Small intestine (tissue), 16 donors: ENCODE measurements at places on chromosomes 7 and 10.

- no peak for DNase-seq
Measured at GRCh38 chr10:14296065-14296709, 34.5 kb downstream of the FRMD4A start.

- peak; percentile 17 for DNase-seq
Measured at GRCh38 chr7:26699766-26700165, 164.6 kb downstream of the SKAP2 start.

GRCh38 chr7:149686011-149686410, 87.4 kb downstream of the ZNF467 start:
- no peak for DNase-seq

- DNase-seq = no peak
Measured at GRCh38 chr7:114181280-114181679, 233.3 kb upstream of the FOXP2 start.

DNA sequence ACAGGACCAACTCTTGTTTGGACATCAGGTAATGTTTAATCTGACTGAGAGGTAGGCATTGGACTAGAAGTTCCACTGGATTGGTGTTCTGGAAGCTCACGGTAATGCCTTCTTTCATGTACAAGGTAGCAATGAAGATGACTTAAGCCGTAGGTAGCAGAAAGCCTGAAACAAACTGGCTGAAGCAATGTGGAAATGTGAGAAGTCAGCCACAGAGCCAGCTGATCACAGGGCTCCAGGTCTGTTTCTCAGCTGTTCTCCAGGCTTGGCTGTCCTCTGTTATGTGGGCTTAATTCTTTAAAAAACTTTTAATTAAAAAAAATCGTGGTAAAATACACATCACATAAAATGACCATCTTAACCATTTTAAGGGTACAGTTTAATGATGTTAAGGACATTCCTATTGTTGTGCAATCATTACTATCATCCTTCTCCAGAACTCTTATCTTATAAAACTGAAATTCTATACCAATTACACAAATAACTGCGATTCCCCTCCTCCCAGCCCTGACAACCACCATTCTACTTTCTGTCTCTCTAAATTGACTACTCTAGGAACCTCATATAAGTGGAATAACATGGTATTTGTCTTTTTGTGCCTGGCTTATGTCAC, 101.4 kb upstream of the ZNF32 start:
- no peak for DNase-seq

GRCh38 chr7:50714857-50715256, 67.8 kb downstream of the GRB10 start:
- no peak for DNase-seq

- DNase-seq = peak; percentile 0
Measured at GRCh38 chr7:63789378-63790176, 209.1 kb upstream of the ZNF722 start.

GRCh38 chr10:5891009-5891408, 966 bp downstream of the FBH1 start:
- no peak for DNase-seq

DNA sequence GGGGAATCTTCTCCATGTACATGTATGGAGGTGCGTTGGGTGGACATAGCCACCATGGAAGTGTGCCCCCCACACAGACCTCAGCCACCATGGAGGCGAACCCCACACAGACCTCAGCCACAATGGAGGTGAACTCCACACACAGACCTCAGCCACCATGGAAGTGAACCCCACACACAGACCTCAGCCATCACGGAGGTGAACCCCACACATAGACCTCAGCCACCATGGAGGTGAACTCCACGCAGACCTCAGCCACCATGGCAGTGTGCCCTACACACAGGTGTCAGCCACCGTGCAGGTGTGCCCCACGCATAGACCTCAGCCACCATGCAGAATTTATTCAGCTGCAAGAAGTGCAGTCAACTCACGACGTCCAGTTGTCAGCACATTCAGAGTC, 339.7 kb downstream of the ACTR3B start:
- no peak for DNase-seq

GRCh38 chr10:90096196-90096595, 394.8 kb downstream of the KIF20B start:
- DNase-seq = no peak

DNA sequence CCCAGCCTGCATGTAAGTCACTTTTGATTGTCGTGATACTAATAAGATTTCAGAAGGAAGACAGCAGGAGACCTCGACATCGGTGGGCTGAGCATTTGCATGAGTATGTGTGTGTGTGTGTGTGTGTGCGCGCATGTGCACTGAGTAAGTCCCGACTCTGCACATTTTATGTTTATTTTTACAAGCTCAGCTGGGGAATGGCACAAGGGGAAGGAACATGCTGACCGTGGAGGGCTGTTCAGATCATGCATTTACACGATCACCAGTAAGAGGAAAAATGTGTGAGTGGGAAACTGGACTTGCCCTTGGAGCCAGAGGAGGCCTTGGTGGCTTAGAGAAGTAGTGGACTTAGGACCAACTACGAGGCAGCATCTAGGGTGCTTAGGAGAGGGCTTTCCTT, 41.3 kb downstream of the IL2RA start:
- DNase-seq = no peak

DNA sequence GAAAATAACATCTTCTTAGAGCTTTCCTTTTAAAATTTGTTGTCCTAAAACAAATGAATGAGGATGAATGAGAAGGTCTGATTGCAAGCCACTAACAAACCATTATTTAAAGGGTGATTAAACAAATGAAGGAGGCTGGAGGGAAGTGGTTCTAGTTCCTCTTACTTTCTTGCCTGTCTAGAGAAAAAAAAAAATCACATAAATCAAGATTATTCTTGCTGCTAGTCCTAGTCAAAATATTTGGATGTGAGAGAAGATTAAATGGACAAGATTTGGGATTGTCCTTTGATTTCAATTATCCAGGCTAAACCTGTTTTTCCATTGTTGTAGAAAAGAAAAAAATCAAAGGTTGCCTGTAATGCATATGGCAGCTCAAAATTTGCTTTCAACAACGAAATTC, 3.3 kb downstream of the SKAP2 start:
- no peak for DNase-seq

DNA sequence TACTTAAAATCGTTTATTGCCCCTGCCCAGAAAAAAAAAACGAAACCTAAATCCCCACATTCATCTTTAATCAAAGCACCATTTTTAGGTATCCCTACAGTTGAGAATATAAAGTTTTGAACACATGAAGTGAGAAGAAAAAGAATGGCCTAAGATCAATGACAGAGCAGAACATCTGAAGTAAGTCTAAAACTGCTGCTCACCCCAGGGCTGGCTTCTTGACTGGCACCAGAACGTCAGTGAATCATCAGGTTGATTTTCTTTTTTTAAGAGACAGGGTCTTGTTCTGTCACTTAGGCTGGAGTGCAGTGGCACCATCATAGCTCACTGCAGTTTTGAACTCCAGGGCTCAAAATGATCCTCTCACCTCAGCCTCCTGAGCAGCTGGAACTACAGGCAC, 24.9 kb downstream of the SHTN1 start:
- no peak for DNase-seq

DNA sequence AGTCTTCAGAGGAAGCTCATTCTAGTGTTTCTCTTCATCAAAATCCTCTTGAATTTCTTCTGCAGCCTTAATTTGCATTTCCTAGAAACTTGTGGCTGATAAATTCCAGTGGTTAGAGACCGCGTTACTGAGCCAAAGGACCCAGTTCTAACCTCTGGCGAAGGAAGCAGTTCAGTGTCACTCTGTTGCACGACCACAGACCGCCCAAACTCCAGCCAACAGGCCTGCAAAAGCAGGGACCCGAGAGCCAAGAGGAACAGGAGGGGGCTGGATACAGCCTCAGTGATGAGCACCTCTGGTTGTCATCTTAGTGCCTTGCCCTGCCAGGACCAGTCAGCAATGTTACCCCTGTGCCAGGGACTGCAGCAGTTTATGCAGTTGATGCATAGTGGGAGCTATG, 70.0 kb downstream of the AFAP1L2 start:
- no peak for DNase-seq

- DNase-seq = peak; percentile 58
Measured at GRCh38 chr7:117212969-117213877, 109.6 kb downstream of the WNT2 start.

- DNase-seq = no peak
Measured at GRCh38 chr10:10975647-10976046, 42.0 kb upstream of the CELF2 start.

DNA sequence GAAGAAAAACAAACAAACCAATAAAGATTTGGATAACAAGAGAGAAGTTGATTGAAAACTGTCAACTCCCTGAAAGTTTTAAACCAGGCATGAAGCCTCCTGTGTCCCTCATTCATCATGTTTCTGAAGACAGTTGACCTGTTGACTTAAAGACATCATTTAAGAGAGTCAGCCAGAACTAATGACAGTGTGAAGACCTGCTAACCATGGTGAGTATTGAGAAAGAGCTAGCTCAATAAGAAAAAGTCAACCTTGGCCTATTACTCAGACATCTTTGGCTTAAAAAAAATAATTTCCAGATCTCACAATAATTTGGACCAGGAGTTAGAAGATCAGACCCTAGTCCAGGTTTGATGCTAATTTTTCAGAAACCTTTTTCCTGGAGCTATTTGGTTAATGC, 45.3 kb upstream of the ANKRD1 start:
- DNase-seq = no peak

GRCh38 chr10:58807629-58808022, 295.0 kb downstream of the BICC1 start:
- no peak for DNase-seq

GRCh38 chr7:21108182-21108581, 319.7 kb upstream of the SP4 start:
- peak; percentile 13 for DNase-seq

GRCh38 chr7:124364283-124364682, 331.4 kb upstream of the TMEM229A start:
- DNase-seq = no peak

- no peak for DNase-seq
Measured at GRCh38 chr7:33646166-33646565, 259.2 kb upstream of the BMPER start.

GRCh38 chr7:112398534-112398933, 51.7 kb upstream of the IFRD1 start:
- no peak for DNase-seq

DNA sequence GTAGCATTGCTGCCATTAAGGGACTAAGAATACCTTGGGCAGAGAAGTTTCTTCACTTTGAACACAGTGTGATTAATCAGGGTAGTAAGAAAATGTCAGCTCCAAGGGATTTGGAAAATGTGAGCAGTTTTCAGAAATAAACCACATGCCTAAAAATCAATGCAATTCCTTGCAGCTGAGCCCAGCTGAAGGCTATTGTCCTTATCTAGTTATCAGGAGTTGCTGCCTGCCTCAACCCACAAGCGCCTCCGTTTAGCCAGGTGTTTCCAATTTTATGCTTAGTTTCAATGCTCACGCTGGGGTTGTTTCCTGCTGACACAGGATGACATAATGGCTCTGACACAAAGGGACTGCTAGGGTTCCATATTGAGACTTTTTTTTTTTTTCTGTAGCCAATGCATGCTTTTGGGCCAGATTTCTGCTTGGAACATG, 132.3 kb upstream of the ANK3 start:
- peak; percentile 21 for DNase-seq

DNA sequence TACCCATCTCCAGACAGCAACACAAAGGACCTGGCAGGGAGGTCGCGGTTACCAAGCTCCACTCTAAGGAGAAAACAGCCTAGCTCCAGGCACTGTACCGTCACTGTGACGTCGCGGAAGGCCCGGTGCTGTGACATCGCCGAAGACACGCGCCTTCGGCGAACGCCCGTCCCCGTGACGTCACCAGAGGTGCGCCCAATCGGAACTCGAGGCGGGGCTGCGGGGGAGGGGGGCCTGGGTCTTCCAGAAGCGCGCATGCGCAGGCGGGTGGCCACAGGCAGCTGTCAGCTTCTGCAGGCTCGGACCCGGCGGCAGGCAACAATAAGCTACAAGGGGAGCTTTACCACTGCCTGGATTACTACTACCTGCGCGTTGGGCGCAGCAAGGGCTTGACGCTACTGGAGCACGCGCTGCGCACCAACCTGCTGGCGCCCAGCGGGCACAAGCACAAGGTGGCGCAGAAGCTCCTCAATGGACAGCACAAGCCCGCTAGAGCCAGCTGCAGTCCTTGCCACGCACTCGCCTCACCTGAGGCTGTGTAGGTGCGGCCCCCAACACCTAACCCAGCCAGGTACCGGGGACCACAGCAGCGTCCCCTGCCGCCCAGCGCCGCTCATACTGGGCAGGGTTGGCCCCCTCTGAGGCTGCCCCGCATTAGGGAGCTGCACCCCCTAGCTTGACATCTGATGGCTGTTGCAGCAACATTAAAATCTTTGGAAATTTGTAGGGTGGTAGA, 208.4 kb downstream of the TPST1 start:
- DNase-seq = peak; percentile 91

DNA sequence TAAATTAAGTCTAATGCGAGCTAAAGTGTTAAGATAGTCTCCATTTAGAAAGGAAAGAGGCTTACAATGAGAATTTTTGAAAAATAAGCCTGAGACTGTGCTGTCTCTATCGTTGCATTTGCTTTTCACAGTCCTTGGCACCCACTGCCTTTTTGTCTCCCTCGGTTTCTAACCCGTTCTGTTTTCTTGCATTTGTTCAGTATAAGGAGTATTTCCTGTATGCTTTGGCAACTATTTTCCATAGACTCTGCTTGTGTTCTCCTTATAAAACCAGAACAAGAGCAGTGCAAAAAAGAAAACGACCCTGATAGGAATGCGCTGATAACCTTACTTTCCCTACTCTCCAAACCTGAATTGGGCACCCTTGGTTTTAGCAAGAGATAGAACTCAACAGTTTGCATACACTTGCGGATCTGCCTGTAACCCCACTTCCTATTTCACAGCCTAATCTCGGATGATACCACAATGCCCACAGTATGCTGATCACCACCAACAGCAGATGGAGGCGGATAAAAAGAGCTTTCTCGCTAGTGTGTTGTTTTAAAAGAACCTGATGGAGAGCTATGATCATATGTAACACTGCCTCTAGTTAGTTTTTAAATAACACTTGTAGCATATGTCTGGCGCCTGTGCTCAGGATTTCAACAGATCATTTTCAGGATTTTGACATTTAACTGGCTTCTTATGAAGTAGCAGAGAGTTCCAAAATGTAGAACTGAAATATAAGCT, 1.6 kb upstream of the ARHGAP12 start:
- no peak for DNase-seq

- DNase-seq = no peak
Measured at GRCh38 chr7:107712025-107712424, 31.9 kb upstream of the CBLL1 start.

DNA sequence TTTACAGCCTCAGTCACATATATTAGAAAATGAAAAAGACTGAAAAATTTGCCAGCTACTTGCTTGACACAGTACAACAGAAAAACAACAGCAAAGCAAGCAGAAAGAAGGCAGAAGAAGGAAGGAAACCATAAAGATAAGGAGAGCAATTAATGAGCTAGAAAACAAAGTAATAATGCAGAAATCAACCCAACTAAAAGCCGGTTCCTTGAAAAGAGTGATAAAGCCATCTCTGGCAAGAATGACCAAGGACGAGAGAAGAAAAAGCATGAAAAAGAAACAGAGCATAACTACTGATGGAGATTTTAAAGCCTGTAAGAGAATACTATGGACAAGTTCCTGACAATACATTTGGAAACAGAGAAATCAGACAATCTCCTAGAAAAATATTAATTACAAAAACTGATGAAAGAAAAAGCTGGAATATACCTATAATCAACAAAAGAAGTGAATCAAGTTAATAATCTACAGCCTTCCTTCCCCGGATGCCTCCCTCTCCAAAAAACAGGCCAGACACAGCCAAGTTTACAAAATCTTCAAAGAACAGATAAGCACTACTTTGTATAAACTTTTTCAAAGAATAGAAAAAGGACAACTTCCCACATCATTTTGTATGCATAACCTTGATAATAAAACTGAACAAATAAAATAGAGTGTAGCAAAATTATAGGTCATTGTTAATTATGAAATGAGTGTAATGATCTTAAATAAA, 204.0 kb downstream of the BAMBI start:
- DNase-seq = no peak

- DNase-seq = no peak
Measured at GRCh38 chr10:4532467-4532866, 293.5 kb upstream of the AKR1E2 start.
